HTR-8/SVneo (cell line): ENCODE measurements at places on chromosomes 3 and 15.

DNA sequence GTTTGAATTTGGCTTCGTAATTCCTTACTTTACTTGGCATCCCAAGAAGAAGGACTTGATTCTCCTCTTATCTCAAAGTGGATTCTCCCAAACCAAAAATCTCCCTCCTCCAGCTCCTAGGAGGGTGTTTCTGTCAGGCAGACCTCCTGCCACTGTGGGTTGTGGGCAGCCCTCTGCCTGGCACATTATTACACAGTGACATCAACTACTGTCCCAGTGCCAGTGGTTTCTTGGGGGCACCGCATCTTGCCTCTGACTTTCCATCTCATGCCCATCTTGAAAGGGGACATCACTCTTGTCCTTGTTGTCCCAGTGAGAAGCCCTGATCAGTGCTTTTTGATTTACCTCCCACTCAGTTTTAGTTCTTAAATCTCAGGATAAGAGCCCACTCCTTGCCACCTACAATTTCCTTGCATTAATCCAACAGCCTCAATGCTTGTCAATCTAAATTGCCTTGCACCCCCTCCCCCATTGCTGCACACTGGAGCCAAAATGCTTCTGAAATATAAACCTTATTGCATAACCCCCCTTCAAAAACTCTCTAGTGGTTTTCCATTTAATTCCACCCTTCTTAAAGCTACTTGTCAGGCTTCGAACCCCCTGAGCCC, 81.0 kb downstream of the TRAK1 start:
- no peak for DNase-seq

GRCh38 chr3:44076221-44076829, 165.4 kb upstream of the TOPAZ1 start:
- no peak for DNase-seq

DNA sequence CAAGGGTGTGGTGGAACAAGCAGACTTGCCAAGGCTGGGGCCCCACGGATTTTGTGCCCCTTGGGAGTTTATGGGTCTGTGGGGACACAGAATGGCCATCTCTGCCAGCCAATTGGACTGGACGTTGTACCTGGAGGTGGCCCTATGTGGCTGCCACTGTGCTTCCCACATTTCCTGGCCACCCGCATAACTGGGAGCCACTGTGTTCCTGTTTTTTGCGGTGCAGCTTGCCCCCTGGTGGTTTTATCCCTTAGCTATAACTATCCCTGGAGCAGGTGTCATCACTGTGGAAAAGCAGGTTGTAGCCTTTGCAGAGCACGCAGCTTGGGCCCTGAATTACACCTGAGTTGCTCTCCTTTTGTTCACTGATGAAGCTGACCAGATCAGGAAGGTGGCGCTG, 306.3 kb downstream of the ZPLD1 start:
- DNase-seq = no peak

DNA sequence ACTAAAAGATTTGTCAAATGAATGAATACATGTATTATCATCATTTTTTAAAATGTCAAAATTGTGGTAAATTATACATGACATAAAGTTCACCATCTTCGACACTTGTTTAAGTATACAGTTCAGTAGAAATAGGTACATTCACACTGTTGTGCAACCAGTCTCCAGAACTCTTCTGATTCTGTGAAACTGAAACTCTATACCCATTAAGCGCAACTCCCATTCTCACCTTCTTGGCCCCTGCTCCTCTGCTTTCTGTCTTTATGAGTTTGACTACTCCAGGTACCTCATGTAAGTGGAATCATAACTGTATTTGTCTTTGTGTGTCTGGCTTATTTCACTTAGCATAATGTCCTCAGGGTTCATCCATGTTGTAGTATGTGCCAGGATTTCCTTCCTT, 50.1 kb upstream of the KBTBD8 start:
- DNase-seq = no peak

GRCh38 chr3:158091531-158091930, 14.7 kb downstream of the SHOX2 start:
- DNase-seq = no peak

- DNase-seq = peak; percentile 35
Measured at GRCh38 chr15:98684436-98684835, 36.1 kb downstream of the IGF1R start.
